Naive thymus-derived CD4-positive, alpha-beta T cell (primary cell): ENCODE measurements at places on chromosomes 16 and 17. TPM values are rescaled to one million over a fixed set of nuclear protein-coding genes. Genes with fewer than 3 reads are reported as not detected.

The RND2 gene
- polyA plus RNA-seq = 0.33 TPM

The SRL gene
- polyA plus RNA-seq = not detected

The CORO6 gene
- 0.15 TPM for polyA plus RNA-seq

The MPP2 gene
- 2.2 TPM for polyA plus RNA-seq

The MIEF2 gene
- 11.3 TPM for polyA plus RNA-seq

The KCNJ2 gene
- polyA plus RNA-seq = not detected

The CSF3 gene
- not detected for polyA plus RNA-seq

The SEPTIN1 gene
- polyA plus RNA-seq = 221 TPM

The ZACN gene
- polyA plus RNA-seq = 2.3 TPM

The SSTR5 gene
- polyA plus RNA-seq = not detected

The CHST6 gene
- polyA plus RNA-seq = not detected

The GFAP gene
- not detected for polyA plus RNA-seq

The TMEM88 gene
- not detected for polyA plus RNA-seq

The KRTAP1-1 gene
- polyA plus RNA-seq = not detected

The PGAP3 gene
- polyA plus RNA-seq = 13.3 TPM

The CPD gene
- polyA plus RNA-seq = 14.9 TPM

The ESRP2 gene
- 0.11 TPM for polyA plus RNA-seq

The OR1A1 gene
- polyA plus RNA-seq = not detected
